Naive thymus-derived CD4-positive, alpha-beta T cell (primary cell): ENCODE measurements at places on chromosomes 1 and 21.

DNA sequence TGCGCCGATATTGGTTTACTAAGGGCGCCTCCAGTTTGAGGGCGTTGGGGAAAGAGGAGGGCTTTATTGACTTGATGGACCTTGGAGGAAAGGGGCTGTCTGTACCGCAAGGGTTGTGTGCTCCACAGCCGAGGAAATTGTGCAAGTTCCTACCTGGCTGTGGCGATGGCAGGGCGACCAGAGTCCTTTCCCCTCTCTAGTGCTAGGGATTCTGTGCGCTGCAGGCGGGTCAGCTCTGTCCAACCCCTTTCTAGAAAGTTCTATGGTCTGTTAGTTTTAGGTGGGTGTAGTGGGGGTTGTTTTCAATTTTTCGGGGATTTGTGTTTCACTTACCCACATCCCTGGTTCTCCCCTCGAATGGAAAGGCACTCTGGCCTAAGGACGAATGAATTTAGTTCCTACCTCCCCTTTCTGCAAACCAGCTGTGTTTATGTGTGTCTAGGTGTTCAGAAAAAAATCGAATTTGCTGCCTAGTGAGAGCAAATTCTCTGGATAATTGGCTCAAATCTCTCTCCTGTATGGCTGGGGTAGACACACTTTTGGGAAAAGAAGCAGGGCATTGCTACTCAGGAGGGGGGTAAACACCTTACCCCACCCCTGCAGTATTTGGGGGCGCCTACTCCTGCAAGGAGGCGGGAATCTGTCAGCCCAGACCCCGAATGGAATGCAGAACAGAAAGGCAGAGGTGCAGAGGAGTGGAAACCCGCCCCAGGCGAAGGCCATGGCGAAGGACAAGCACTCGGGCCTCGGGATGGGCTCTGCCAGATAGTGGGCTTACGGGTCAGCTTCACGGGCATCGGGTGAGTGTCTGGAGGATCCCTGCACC is 2.0 kb downstream of the DMBX1 start:
- no peak for DNase-seq

- DNase-seq, result no peak
Observed at GRCh38 chr1:83802023-83802422, 196.9 kb downstream of the TTLL7 start.

- DNase-seq, result no peak
Observed at GRCh38 chr1:192702212-192702902, 66.4 kb downstream of the RGS13 start.

DNA sequence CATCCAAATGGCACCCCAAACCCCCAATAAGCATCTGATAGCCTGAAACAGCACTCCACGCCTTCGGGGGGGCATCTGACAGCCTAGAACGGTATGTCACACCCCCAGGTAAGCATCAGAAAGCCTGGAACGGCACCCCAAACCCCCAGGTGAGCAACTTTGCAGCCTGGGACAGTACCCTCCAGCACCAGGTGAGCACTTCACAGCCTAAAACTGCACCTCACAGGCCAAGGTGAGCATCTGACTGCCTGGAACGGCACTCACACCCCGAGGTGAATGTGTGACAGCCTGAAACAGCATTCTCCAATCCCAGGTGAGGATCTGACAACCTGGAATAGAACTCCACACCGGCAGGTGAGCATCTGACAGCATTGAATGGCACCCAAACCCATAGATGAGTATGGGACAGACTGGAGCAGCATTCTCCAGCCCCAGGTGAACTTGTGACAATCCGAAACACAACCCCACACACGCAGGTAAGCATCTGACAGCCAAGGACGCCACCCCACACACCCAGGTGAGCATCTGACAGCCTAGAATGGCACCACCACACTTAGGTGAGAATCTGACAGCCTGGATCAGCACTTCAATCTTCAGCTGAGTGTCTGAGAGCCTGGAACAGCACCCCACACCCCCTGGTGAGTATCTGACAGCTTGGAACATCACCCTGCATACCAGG is 18.3 kb upstream of the MMEL1 start:
- DNase-seq, result no peak

GRCh38 chr1:25560001-25560400 is 16.6 kb downstream of the LDLRAP1 start:
- no peak for DNase-seq
